ENCODE measurements at places on chromosomes 2 and 18.

DNA sequence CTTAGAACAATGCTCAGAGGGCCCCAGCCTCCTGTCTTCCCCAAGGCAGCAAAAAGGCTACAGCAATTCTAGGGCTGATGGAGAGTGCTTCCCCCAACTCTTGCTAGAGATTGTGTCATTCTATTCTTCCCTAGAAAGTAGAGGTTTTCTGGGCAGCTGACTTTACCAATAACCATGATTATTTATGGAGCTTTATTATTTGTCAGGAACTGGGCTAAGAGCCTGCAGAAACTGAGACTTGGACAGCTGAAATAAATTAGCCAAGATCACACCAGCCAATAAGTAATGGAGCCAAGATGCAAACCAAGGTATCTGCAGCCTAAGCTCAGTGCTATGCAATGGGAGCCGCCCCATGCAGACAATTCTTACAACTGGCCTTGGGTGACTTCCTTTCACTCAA is 84.8 kb downstream of the CCBE1 start:
- no peak for DNase-seq

DNA sequence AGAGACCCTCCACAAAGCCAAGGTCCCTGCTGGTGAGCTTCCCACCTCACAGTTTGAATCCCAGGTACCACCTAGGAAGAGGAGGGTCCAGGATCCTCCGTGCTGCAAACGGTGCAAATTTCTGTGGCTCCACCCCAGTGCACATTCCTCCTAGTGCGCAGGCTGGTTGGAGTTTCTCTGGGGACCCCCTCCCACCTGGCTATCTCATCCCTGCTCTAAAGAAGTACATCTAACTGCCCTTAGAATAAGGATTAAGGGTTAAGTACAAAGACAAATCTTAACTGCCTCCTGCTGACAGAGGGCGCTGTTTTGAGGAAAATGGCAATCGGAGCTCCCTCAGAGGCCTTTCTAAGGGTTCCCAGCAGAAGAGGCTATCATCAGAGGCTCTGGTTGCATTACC is 109.6 kb upstream of the FSIP2 start:
- no peak for DNase-seq

DNA sequence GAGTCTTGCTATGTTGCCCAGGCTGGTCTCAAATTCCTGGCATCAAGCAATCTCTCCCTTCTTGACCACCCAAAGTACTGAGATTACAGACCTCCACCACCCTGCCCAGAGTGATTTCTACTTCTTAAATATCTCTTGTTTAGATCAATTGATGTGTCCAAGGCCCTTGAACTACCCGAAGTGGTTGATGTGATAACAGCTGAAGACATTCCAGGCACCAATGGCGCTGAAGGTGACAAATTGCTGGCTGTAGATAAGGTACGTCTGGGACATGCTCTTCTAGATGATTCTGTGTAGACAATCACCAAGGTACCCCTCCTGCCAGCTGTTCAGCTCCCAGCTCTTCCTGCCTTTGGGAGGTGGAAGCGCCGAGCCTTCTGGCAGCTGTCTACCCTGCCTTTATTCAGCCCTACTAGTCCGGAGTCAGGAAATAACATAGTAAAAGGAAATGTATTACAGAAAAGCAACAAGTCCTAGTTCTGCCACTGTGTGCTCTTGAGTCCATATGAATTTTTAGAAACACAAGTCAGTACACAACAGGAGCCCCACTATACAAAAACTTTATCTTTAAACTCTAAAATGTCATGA is 61.3 kb upstream of the BZW1 start:
- DNase-seq: no peak

- DNase-seq: no peak
These were observed 36.8 kb upstream of the PLEKHM3 start for GRCh38 chr2:208062113-208062512.

DNA sequence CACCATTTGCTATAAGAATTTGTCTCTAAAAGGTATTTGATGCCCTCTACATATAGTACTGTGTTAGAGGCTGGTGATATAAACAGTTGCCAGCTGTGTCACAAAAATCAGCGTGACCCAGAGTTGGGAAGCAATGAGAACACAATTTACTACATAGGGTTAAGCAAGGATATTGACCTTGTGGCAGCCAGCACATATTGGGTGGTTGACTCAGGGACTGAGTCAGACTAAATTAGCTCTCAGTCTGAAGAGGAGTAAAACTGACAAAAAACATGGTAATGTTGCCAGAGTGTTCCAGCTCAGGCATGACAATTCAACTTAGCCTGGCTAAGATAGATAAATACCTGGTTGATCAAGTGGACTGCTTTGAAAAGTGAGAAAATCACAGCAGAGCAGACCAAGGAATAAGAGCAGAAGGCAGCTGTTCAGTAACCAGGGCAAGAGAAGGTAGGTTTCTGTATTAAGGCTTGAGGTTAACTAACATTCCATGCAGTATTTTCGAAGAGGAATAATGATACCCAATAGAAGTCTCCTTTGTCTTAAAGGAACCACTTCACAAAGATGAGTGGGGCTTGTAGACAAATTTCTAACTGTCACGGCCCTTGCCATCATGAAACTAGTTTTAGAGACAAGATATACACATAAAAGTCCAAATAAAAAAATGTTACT is 108.2 kb upstream of the ERBB4 start:
- no peak for DNase-seq

GRCh38 chr2:110919738-110920137 is 187.4 kb downstream of the ACOXL start:
- no peak for DNase-seq

DNA sequence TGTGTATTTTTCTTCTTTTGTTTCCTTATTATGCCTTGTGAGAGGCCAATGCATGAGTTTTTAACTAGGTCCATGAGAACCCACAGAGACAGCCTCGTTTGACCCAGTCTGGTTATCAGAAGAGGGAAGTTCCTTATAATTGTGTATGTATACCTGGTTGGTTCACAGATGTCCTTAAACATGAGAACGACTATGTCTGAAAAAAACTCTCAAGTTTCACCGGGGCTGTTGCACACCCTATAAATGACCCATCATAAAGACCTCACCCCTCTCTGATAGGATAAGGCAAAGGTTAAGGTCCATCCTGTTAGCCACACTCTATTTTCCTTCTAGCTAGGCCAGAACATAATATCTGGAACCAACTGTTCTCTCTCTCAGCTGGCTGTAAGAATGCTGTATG is 42.7 kb upstream of the MSH2 start:
- DNase-seq: no peak

Data from NCI-H774 (cell line).